SW 1271 (cell line): ENCODE measurements at places on chromosomes 1 and 21.

GRCh38 chr1:170558731-170559130, 26.8 kb downstream of the GORAB start:
- no peak for DNase-seq

DNA sequence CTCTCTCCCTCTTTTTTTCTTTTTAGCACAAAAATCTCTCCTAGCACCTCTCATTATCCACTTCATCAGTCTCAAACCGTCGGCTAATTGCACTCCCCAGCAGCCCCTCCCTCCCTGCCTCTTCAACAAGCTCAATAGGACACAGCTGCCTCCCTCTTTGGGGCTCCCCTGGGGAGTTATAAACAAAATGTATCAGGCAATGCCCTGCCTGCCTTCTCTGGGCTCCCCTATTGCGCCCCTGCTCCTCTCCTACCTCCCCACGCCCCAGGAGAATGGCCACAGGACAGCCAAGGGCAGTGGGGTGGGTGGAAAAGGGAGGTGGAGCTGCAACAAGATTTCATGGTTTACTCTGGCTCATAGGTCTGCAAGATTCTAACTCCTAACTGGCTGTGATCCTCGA, 147.1 kb upstream of the GRIK3 start:
- DNase-seq, result no peak

DNA sequence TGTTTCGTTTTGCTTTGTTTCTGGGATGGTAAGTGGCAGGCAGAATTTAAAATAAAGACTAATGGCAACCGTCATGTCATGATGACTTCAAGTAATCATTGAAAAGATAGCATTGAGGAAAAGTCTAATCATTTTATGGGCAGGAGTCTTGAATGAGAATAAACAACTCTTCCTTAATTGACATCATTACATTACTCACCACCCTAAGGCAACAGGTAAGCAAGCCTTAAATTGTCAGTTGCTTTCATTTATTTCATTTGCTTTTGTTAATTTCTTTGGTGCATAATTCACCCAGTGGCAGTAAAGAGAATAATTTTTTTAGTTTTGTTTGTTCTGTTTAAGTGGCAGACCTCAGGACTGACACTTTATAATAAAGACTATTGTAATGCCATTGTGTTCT, 669.0 kb downstream of the RWDD3 start:
- no peak for DNase-seq

DNA sequence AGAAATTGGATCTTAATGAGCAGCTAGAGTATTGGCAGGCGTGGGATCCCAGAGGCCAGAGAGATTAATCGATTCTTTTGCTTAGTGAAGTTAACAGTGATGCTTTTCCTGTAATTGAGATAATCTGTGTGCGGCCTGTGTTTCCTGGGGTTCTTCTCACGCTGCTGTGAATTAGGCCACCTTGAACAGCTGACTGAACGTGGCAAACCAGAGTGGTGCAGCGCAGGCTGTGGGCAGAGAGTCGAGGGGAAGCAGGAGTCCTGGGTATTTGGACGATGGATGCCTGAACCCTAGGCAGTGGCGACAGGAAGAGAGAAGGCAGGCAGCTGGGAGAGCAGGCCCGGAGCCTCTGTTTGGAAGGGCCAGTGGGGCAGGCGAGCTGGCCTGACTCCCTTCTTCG, 51.7 kb downstream of the RYR2 start:
- DNase-seq, result no peak

GRCh38 chr1:88787023-88787903, 103.2 kb downstream of the PKN2 start:
- no peak for DNase-seq

GRCh38 chr1:234009668-234010067, 105.2 kb downstream of the SLC35F3 start:
- DNase-seq, result no peak

DNA sequence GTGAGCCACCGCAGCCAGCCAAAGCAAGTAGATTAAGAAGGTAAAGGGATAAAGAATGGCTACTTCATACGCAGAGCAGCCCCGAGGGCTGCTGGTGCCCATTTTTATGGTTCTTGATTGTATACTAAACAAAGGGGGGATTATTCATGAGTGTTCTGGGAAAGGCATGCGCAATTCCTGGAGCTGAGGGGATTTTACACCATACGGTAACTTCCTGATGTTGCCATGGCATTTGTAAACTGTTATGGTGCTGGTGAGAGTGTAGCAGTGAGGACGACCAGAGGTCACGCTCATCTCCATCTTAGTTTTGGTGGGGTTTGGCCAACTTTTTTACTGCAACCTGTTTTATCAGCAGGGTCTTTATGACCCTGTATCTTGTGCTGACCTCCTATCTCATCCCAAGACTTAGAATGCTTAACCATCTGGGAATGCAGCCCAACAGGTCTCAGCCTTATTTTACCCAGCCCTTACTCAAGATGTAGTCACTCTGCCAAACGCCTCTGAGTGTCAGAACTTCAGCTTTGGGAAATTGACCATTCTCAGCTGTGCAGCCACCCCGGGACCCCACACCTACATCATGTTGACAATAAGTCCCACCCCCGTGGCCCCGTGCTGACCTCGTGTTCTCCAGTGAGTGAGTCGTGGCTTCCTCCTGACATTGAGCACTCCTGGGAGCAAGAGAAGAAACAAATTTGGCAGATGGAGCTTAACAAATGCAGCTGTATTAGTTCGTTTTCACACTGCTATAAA, 149.4 kb upstream of the COL6A1 start:
- DNase-seq, result no peak

DNA sequence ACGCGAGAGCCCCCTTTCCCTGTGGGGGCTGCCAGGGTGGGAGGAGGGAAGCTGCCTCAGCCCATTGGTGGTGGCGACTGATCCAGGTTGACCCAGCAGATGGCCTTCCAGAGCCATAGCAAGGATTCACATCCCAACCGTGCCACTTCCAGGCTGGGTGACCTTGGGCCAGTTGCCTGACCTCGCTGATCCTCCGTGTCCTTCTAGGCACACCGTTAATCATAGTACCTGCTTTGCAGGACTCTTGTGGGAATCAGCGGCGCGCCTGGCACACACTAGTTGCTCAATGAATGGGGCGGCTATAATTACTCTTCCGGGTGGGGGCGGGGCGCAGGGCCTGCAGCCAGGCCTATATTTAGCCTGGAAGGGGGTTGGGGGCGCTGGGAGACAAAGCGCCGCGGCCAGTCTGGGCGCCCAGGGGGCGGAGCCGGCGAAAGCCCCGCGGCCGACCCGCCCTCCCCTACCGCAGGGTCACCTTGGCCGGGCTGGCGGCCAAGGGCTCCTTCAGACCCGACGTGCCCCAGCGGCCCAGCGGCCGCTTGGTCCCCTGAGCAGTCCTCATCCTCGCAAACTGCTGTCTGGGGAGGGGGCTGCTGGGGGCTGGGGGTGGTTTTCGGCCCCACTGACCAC, 5.1 kb downstream of the HSPB7 start:
- DNase-seq, result no peak

DNA sequence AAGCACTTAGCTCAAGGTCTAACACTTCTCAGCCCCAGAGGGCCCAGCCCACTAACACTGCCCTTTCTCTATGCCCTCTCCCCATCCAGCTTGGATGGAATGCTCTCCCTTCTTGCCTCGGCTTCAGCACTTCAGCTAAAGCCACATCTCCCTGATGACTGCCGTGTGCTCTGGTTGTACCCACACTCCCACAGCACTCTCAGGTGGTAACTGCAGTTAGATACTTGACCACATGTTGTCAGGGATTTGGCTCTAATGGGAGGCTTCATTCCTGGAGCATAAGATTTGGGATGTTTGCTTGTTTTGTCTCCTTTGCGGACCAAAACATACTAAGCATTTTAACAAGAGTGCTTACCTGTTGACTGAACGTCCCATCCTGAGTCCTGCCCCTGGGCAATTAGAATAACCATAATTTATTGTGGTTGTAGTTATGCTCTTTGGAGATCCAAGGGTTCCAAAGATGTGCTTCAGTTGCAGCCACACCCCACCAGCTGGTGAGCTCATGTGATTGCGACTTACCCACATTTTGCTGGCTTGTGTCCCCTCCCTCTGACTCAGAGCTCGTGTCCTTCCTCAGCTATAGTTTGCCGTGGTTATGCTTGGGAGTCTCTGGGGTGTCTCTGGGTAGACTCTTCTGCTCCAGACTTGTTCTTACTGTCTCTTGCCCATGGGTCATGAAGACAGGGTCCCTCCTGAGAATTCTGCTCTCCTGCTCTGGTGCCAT, 7.7 kb upstream of the SLC26A9 start:
- DNase-seq, result no peak

- DNase-seq, result no peak
These were observed 92.0 kb downstream of the DIRAS3 start for GRCh38 chr1:67958472-67958871.

DNA sequence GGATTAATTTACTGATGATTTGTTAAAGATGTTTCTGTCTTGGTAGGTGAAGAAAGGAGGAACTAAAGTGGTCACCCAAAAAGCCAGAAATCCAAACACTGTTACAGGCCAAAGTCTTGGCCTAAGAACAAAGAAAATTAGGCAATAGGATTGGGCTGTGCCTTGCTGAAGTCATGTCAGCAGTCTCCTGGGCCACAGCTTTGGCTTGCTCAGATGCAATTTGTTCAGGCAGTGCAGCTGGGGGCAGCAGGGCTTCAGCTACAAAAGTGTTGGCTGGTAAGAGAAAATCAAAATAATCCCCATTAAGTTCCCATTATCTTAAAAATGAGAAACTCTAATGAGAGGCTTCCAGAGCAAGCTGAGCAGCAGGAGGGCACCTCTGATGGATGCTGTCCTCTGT, 14.0 kb upstream of the RAP1A start:
- no peak for DNase-seq

DNA sequence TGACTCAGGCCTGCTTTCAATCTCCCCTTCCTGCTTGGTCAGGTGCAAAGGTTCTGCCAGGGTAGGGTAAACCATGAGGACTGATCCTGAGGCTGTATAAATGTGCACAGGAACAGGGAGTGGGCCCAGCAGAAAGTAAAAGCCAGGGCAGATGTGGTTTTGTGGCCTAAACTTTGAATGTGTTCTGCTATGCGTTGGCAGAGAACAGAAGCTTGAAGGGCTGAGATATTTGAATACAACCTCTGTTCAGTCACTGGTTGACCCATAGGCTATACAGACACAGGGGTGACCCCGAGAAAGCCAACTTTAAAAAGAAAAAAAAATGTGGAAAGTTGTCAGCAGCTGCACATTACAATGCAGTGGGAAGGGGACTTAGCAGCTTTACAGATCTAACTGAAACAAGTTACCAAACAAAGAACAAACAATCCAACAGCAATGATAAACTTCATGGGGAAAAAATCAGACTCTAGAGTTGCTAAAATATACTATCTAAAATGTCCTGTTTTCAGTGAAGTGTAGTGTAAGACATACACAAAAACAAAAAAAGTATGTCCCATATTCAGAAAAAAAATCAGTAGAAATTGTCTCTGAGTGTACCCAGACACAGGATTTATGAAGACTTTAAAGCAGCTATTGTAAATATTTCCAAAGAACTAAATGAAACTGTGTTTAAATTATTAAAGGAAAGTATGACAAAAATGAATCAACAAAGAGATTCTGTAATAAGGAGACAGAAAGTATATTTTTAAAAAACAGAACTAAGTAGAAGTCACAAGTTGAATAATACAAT, 216.1 kb downstream of the RPS6KC1 start:
- DNase-seq, result no peak

DNA sequence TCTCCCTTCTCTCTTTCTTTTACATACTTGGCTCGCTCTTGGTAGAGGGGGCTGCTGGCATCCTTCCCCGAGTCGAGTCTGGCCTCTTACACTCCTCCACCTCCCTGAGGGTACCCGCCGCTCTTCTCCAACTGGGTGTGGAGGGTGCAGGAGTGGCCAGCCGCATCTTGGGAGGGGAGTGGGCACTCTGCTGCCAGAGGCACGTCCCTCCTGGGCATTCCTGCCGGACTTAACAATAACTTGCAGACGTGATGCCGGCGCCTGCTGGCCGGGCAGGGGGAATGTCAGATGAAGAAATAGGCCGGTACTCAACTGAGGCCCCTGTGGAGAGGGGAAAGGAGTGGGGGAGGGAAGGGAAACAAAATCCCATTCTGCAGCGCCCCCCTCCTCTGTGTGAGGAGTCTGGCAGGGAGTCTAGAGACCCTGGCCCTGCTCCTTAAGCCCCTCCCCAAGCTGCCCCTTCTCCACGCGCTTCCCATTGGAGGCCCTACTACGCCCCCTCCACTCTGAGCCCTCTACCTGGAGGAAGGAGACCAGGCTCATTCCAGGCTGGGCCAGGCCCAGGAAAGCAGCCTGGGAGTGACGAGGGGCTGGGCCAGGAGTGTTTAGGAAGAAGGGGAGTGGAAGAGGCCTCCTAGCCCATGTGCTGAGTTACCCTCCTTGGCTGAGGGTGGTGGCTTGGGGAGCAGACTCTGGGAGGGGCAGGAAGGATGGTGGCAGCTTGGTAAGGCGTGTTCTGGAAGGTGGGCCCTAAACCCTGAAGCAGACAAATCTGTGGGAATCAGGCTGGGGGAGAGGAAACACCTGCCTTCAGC, 1.8 kb downstream of the ATP2B4 start:
- DNase-seq, result no peak

DNA sequence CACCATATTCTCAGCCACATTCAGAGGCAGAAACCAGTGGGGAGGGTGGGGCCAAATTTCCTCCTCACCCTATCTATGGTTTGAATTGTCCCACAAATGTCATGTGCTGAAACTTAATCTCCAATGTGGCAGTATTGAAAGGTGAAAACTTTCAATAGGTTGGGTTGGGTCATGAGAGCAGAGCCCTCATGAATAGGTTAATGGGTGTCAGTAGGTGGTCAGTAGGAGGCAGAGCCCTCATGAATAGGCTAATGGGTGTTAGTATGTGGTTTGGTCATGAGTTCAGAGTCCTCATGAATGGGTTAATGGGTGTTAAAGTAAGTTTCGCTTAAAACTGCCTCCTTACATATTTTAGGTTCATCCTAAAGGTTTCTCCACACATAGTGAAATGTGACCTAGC, 170.0 kb downstream of the FCRL5 start:
- DNase-seq, result no peak

DNA sequence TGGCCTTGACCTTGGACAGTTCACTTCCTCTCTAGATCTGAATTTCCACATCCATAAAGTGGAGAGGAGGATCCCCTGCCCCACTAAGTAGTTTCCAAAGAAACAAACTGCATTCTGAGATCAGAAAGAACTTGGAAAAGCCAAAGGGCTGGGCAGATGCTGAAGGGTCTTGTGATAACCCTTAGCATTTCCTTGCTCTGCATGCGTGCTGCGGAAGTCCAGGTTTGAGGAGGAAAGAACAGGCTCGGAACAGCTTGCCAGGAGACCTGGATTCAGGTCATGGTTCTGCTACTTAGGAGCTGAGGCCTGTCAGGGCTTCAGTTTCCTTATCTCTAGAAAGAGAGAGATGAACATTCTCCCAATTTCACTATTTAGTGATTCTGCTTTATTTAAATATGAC, 27.2 kb downstream of the IGFN1 start:
- no peak for DNase-seq
